Hematopoietic multipotent progenitor cell treated with erythropoietin and hydrocortisone succinate and interleukin-3 and kit ligand, for 4 days (in vitro differentiated cells): ENCODE measurements at places on chromosomes 3 and 15.

DNA sequence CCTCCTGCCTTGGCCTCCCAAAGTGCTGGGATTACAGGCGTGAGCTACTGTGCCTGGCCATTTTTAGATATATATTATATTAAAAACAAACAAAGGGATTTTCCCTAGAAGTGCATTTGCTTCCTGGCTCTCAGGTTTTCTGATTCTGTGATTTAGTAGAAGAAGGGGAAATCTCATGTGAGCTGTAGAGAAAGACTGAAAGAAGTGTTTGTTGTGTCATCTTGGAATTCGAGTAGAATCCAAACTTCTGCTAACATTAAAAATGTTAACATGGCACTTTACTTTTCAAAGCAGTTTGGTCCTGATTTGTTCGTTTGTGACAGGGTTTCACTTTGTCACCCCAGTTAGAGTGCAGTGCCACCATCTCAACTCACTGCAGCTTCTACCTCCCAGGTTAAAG is 34.9 kb downstream of the IQGAP1 start:
- no peak for DNase-seq

GRCh38 chr3:136899622-136900158 is 37.7 kb downstream of the NCK1 start:
- DNase-seq, result peak; percentile 91

GRCh38 chr3:176954517-176954916 is 242.8 kb downstream of the TBL1XR1 start:
- no peak for DNase-seq

- peak; percentile 72 for DNase-seq
Observed at GRCh38 chr3:192514081-192514753, 213.1 kb downstream of the FGF12 start.

DNA sequence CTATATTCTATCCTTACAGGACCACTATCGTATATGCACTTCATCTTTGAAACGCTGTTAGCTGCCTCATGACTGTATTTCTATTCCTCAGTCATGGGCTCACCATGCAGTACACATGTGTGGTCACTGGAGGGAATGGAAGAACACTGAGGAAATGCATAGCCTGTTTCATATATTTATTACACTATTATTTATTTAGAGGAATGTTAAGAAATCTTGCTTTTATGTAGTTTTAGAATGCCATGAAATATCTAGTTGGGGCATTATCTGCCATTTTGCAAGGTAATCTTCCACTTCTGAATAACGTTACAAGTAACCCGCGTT is 155.7 kb downstream of the IGF1R start:
- peak; percentile 39 for DNase-seq

DNA sequence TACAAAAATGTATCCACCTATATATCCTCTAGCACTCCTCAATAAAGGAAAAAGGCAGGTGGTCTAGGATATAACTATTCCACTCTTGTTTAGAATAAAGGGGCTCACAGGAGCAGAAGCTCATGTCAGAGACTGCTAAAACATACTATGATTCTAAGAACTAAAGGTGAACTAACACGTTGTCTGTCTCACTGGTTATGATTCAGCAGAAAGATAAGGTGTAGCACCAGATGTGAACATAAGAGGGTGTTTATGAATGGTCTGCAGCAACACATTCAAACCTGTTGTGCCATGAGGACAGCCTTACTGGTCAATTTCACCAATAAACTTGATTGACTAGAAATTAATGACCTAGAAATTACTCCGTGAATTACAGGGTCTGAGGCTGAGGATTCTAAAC is 4.6 kb downstream of the PEX11A start:
- DNase-seq, result no peak

- DNase-seq, result no peak
Observed at GRCh38 chr3:194274424-194275085, 76.6 kb downstream of the CPN2 start.

DNA sequence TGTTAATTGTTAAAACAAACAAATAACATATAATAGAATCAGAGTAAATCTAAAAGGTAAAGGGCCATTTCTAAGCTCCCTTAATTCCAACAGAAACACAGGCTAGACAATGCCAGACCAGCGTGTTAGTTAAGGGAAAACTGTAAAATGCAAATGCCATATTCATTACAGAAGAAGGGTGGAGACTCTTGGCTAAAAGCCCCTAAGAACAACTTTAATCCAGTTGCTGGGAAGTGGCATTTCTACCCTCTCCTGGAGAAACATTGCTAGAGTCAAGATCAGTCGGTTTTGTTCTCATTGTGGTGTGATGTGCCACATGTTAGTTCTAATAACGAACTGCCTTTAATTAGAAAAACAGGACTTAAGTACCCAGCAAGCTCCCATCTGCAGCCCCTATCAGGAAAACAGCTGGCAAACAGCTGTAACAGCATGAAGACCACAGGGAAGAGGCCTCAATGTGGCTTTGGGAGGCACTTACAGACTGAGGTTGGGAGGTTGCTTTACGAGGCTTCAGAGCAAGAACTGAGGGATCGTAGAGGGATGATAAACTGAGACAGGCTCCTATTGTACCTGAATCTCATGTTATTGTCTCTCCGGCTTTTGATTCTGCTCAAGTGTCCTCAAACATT is 1134.8 kb downstream of the ROBO1 start:
- DNase-seq, result no peak

- no peak for DNase-seq
Observed at GRCh38 chr15:31360158-31360561, 33.5 kb downstream of the KLF13 start.

- peak; percentile 50 for DNase-seq
Observed at GRCh38 chr3:22922317-22922716, 280.8 kb upstream of the UBE2E2 start.

- peak; percentile 46 for DNase-seq
Observed at GRCh38 chr3:159765030-159765859, 223.4 kb upstream of the IL12A start.

DNA sequence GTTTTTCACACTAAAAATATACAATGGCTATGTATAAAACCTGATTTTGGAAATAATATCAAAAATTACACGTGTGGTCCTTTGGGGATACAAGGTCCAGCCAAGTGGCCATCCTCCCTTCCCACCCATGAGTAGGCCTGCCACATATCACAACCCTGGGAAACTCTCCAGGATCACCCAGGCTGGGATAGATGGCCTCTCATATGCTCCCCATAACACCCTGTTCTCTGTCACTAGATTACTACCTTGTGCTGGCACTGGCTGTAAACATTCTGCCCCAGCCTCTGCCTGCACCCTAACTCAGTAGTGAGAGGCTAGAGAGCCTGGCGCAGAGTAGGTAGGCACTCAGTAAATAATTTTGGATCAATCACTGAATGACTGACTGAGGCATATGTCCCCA is 52.1 kb downstream of the CLDN18 start:
- no peak for DNase-seq

DNA sequence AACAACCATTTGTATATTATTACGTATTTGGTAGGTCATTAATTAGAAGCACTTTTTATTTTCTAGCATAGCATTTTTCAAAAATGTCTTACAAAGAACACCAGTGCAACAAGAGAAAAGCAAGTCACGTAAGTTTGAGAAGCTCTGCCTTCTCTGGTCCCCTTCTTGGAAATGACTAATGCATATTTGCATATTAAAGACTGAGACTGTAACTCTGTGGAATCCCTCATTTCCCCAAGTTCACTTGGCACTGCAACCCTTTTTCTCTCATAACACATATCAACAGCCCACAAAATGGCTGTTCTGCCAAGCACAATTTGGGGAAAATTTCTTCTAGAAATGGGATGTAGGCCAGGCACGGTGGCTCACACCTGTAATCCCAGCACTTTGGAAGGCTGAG is 176.3 kb downstream of the ERC2 start:
- DNase-seq, result no peak

GRCh38 chr15:45149060-45149459 is 19.3 kb downstream of the DUOX1 start:
- DNase-seq, result no peak

- DNase-seq, result no peak
Observed at GRCh38 chr15:87047203-87047965, 967.7 kb downstream of the AGBL1 start.

DNA sequence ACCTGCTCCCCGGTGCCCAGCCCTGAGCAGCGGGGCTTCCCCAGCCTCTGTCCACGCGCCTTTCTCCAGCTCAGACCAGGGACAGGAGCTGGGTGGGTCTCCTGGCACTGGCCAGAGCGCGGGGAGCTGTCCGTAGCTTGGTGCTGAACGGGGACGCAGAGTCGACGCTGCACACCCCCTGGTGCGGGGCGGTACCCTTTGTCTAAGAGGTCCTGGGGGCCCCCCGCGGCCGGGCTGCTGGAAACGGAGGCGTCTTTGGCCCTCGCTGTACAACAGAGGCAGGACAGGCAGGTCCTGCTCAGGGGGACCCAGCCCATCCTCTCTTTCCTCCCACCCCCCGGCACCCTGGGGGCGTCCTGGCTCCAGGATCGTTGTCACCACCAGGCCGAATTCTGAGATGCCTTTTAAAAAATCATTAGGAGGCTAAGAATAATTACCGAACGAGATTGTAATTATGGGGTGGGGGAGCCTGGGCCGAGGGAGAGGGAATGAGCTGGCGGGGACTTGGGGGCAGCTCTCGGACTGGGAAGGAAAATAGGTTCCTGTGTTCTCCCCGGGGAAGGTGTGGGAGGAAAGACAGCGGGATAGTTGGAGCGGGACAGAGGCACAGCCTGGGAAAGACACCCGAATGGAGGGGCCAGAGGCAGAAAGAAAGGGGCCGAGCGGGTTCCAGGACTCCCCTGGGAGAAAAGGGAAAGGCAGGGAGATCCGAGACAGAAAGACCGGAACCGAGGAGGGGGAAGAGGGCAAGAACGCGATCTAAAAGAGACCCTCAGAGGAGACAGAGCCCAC is 4.1 kb upstream of the SKOR1 start:
- DNase-seq, result peak; percentile 84

DNA sequence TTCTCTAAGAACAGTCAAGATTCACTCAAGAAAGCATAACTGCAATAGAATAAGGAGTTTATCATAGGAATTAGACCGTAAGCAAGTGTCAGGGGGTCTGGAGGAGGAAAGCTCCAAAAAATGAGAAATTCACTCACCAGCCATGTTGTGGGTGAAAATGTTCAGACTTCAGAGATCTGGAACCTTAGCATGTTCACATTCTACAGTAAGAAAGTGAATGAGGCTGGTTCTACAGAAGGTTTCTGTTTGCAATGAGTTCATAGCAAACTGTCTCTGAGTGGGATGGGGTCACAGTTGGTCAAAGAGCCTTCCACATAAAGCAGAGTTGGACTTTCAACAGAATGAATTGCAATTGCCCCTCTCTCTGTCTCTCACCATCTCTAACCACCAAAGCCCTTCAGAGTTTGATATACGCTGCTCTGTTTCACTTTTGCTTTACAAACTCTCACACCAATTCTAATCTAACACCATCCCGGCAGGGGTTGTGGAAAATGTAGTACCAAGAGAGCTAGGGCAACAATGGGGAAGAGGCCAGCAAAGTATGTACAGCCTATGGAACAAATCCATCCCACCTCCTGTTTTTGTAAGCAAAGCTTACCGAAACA is 581.8 kb upstream of the UBE2E2 start:
- no peak for DNase-seq
